Inflammatory macrophage treated with lipopolysaccharide for 4 hours (primary cell): ENCODE measurements at places on chromosomes 7 and 10.

- no peak for DNase-seq
These were observed 26.0 kb upstream of the ZNF735 start for GRCh38 chr7:64180989-64181388.

GRCh38 chr7:155984609-155985405 is 172.5 kb upstream of the SHH start:
- no peak for DNase-seq

DNA sequence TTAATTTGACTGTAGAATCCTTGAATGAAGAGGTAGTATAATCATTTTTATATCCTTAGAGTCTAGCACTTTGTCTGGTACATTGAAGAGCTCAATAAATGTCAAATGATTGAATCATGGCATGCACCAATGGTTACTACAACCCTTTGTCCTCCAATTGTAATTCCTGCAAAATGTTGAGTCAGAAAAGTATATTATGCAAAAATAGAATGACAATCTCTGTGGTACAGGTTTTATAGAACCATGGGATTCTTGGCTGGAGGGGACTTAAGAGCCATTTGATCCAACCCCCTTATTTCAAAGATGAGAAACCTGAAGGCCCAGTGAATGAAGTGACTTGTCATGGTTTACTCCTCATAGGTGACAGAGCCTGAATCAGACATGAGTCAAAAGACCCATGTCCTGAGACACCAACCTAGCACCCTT is 30.9 kb upstream of the SMKR1 start:
- DNase-seq, result no peak

DNA sequence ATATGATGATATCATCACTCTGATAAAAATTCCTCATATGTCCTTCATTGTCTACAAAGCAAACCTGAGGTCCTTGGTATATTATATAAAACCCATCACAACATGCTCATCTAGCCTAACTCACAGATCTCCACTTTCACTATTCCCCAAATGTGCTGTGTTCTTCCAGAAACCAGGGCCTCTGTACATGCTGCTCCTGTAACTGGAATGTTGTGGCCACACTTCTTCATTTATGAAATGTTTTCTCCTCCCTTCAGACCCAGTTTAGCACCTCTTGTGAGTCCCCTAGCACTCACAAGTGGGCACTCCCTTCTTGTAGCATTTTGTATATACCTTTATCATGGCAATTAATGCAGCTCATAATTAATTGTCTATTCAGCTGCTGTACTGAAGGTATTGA is 61.9 kb downstream of the AASS start:
- DNase-seq, result no peak

GRCh38 chr7:24319209-24319608 is 35.2 kb downstream of the NPY start:
- DNase-seq, result no peak

GRCh38 chr7:99808766-99809165 is 19.0 kb upstream of the CYP3A43 start:
- no peak for DNase-seq

DNA sequence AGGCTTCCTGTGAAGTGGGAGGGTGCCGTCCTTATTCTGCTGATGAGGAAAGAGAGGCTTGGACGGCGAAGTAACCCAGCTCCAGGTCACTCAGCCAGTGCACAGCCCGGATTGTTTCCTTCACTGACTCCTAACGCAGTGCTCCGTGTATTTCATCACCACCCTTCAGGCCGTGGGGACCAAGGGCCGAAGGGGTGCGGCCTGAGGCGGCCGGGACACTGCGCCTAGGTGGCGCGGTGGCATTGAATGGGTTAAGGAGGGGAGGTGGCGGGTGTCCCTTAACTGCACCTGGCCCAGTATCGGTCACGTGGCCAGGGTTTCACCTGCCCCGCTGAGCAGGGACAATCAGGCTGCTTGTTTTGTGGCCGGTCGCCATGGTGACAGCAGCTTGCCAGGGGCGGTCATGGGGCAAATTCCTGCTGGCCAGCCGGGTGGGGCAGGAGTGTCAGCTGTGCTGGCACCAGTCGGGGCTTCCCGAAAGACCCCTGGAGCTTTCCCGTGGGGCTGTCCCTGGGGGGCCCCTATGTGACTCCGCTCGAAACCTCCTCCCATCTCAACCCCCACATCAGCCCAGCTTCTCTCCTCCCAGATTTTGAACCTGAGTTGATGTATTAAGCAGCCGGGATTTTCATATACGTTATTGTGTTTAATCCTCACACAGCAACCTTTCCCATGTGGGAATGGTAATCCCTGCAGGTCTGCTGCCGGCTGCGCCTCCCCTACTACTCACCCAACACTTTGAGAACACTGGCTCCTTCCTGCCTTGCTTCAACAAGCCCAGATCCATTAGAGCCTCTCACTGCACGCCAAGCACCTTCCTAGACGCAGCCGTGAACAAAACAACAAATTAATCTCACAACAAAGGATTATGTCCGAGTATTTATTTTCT is 4.4 kb upstream of the ABHD11 start:
- DNase-seq, result no peak

GRCh38 chr10:132878730-132879407 is 63.5 kb downstream of the CFAP46 start:
- DNase-seq, result no peak

- peak; percentile 94 for DNase-seq
These were observed 67.5 kb downstream of the ATXN7L1 start for GRCh38 chr7:105808703-105809590.

GRCh38 chr7:155457544-155458110 is 302 bp upstream of the EN2 start:
- DNase-seq, result no peak

- DNase-seq, result no peak
These were observed 148.4 kb downstream of the GRID1 start for GRCh38 chr10:86218160-86218559.
